ENCODE measurements at places on chromosomes 12 and 14. TPM values are rescaled to one million over a fixed set of nuclear protein-coding genes. Genes with fewer than 3 reads are reported as not detected.

DNA sequence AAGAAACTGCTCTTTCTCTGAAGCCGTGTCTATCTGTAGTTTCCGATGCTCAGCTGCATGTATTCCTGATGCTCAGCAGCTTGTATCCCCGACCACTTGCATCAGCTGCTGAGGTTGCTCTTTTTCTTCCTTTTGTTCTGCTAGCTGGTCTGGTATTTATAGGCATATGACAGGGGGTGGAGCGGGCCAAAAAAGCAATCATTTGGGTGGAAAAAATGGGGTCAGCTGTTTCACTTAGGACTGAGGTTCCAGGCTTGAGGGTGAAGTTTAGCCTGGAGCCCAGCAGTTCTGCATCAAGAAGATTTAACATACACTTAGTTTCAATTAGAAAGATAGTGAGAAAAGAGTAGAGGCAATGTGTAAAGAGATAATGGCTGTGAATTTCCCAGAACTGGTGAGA lies 23.6 kb upstream of the AMN1 start:
- no peak for DNase-seq

- DNase-seq = no peak
Observed at GRCh38 chr12:109910969-109911348, 10.9 kb downstream of the TCHP start.

DNA sequence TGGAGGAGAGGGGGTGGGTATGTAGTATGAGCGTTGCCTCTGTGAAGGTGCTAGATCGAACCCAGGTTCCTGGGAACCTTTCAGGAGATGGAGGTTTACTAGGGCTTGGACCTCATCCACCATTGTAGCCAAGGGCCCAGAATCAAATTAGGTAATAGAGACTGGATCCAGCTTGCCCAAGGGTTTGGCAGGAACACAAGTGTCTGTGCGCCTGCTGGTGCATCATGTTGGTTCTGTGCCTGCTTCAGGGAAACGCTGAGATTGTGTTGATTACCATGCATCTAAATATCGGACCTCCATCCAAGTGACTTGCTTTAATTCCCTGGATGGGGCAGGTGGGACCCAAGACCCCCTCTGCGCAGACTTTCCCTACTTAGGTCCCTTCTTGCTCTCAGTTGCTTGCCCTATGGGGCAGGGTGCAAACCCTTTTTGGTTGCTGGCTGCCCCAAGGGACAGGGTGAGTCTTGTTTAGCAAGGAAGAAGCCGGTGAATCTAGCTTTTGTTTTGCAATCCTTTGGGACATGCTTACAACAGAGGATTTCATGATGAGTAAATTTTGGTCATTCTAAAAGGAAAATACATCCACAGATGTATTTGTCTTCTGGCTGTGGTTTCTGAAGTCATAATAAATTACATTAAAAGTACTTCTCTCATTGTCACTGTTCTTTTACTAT lies 189.8 kb upstream of the PRICKLE1 start:
- no peak for DNase-seq

GRCh38 chr12:128388461-128389000 lies 121.6 kb downstream of the TMEM132C start:
- DNase-seq = peak; percentile 36

GRCh38 chr12:114665411-114666260 lies 18.3 kb downstream of the TBX3 start:
- DNase-seq = no peak

- DNase-seq = no peak
Observed at GRCh38 chr14:62592877-62593276, 452.4 kb downstream of the KCNH5 start.

The LRP1-AS gene
- total RNA-seq = not detected

The RBP5 gene
- 0.34 TPM for total RNA-seq

The CD69 gene
- 0.18 TPM for total RNA-seq

All from heart right ventricle (tissue), 16 donors.